CD4-positive, alpha-beta T cell treated with Interferon alpha-2 for 1 hour (primary cell): ENCODE measurements at places on chromosomes 2 and 18.

GRCh38 chr2:207928079-207928478 lies 97.2 kb downstream of the PLEKHM3 start:
- DNase-seq: no peak

DNA sequence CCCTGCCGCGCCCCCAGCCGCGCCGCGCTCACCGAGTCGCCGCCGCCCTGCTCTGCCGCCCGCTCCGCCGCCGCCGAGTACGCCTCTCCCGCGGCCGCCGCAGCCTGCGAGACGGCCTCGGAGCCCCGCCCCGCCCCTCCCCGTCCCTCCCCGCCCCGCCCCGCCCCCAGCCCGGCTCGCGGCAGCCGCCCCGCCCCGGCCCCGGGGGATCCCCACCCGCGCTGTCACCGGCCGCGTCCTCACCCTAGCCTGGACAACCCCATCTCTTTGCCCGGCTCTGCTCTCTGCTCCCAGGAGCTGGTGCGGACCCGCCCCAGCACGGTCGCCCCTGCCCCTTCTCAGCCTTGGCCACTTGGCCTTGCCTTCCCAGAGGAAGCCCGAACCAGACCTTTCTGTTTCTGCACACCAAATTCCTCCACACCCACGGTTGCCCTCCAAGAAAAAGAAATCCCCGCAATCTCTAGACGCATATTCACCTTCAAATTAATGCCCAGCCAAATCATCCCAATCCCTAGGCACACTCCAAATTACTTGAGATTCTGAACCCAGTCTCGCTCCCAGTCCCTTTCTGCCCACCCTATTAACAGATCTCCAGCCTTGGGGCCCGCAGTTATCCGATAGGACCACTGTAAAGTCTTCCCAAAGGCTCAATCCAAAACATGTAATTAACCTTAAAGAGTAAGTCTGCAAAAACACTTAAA lies at the start of gene CYRIA:
TSS of gene CYRIA (minus strand) at position 87 of the 701 bp plus-strand sequence. CDS start 77,715 bp downstream, outside the sequence.
- DNase-seq: peak; percentile 73

DNA sequence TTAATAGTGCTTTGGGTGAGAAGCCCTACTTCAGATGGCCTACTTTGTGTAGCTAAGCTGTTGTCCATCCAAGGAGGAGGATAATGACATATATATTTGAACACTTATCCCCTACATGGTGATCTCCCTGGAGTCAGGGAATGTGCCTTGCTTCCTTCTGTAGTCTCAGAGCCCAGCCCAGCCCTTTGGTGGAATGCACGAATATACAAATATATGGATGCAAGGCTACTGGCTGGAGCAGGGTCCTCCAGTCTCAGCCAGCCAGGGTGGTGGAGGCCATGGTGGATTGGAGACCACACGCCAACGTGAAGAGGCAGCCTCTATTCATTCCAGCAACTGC lies 150.6 kb upstream of the RIOK3 start:
- no peak for DNase-seq

- DNase-seq: no peak
Observed at GRCh38 chr2:27078267-27079194, at the start of gene EMILIN1. Gene EMILIN1, plus strand, starts transcription at chr2:27078615. Its CDS starts 451 bp downstream, at chr2:27079066.

GRCh38 chr2:11788461-11789124 lies 42.2 kb downstream of the LPIN1 start:
- no peak for DNase-seq

DNA sequence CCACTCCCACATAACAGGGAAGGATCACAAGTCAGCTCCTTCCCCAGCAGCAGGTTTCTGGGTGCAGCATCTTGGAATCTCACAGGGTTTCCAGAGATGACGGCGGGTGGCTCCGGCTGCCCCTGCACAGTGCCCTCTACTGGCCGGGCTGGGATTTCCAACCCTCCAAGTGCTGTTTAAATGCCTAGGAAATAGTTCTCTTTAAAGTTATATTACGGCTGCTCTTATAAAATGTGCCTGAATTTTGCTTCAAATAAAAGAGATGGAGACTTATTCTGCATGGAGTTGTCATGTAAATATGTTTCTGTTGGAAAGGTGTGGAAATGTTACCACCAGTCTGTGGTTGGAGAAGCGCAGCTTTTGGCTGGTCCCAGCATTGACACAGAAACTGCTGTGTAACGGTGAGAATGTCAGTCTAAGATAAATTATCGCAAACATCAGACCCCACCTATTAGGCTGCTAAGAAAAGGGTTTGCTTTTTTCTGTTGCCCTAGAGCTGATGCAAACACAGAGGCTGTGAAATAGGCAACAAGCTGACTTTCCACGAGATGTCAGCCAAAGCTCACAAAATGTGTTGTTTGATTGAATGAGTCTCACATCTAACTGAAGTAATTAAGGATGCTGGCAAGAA lies 3.3 kb upstream of the HJURP start:
- peak; percentile 27 for DNase-seq

- peak; percentile 83 for DNase-seq
Observed at GRCh38 chr2:239380831-239381708, 19.8 kb downstream of the HDAC4 start.

GRCh38 chr2:3291113-3291512 lies 86.5 kb downstream of the EIPR1 start:
- no peak for DNase-seq

DNA sequence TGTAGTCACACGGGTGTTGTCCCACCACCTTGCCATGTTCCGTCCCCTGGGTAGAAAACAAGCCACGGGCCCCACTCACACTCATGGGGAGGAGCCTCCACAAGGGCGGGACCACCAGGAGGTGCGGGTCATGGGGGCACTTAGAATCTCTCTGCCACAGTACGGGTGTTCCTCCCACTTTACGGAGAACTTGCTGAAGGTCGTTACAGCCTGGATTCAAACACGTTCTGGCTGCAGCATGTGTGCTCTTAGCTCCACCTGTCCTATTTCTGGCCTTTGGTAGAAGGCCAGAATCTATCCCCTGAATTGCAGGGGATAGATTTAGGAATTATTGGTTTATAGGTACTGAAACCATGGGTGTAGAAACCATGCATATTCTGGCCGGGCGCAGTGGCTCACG lies 14.9 kb upstream of the CEP192 start:
- DNase-seq: no peak

GRCh38 chr18:75211002-75211621 lies 515 bp downstream of the TSHZ1 start:
- DNase-seq: peak; percentile 38

GRCh38 chr2:226831266-226831665 lies 4.6 kb upstream of the RHBDD1 start:
- DNase-seq: no peak

DNA sequence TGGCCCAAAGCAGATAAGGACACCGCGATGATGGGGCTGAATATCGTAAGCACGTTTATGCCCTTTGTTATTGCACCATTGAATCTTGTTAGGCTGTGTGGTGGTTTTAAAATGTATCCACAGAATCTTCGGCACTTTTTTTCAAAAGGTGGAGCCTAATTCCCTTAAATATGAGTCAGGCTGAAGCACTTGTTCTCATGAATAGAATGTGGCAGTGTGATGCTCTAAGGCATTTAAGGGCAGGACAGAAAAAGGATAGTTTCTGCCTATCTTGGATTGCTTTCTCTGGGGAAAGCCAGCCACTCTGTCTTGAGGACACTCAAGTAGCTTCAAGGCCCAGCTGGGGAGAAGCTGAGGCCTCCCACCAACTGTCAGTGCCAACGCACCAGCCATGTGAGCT lies 39.6 kb downstream of the ABCA12 start:
- no peak for DNase-seq

GRCh38 chr2:233926806-233927205 lies 9.6 kb downstream of the TRPM8 start:
- no peak for DNase-seq

- DNase-seq: no peak
Observed at GRCh38 chr2:131584940-131585339, 57.3 kb downstream of the CCDC74A start.

- no peak for DNase-seq
Observed at GRCh38 chr18:7877609-7878008, 310.5 kb downstream of the PTPRM start.

DNA sequence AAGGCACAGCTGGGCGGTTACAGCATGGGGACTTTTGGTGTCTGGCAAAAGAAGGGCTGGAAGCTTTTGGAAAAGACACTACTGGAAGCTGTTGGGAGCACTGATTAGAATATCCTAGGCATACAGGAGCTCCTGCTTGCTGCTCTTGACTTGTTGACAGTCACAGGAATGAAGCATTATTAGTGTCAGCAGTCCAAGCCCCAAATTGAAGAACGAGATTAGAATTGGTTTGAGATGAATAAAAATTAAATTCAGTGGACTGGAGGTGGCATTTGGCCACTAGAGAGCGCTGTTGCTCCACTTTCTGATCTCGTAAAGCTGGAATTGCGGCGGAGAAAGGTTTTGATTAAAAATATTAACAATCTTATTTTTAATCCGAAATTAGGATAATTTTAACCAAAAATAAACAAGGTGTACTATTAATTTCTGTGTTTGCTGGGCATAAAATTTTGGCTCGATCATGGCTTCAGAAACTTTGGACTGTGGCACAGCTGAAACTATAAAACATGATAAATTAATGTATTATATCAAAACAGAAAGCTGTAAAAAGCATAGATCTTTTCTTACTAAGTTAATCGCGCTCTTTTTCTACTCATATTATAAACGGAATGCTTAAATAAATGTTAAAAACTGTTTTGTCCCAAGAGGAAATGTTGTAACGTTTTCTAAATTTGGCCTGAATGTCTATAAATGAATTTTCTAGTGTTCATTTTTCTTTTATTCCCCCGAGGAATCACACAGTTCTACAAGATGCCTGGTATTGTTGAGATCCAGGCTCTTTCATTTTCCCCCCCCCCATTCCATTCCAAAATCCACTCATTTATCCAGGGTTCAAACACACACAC lies 2.4 kb upstream of the HOXD8 start:
- DNase-seq: peak; percentile 72

DNA sequence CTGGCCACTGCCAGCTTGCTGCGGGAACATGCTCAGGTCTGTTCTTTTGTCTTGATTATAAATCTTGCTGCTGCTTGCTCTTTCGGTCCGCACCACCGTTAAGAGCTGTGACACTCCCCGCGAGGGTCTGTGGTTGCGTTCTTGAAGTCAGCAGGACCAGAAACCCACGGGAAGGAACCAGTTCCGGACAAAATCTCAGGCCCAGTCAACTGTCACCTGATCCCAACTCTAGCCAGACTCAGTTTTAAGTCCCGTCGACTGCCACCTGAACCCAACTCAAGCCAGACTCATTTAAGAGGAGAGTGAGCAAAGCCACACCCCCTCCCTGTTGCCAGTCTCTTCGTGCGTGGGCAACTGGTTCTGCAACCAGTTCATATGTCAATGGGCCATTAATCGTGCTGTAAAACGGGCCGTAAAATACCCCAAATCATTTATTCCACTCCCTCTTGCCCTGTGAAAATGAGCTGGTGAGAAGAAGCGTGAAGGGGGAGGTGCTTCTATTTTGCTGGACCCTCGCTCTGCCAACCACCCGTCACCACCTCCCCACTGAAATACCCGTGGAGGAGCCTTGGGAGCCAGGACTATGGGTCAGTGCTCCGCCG lies 224.3 kb downstream of the NDUFA10 start:
- DNase-seq: no peak

GRCh38 chr18:24052053-24052452 lies 37.5 kb downstream of the TTC39C start:
- peak; percentile 26 for DNase-seq

DNA sequence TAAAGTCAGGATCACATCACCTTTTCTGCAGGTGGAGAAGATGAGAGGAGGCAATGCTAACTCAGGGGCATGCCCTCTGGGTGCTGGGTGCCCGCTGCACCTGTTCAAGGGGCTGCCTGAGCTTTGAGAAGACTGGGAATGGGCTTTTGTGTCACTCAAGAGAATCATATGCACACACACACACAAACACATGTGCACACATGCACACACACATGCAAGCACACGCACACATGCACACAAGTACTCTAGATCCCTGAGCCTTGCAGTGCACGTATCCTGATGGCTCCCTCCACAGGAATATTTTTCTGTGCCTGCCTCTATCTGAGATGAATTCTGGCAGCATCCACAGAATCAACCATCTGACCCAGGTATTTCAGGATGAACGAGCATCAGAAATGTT lies 110.0 kb upstream of the TEX51 start:
- no peak for DNase-seq
